ENCODE measurements at places on chromosomes 1 and 21.

- no peak for DNase-seq
Observed at GRCh38 chr1:220962031-220962751, 82.9 kb downstream of the HLX start.

DNA sequence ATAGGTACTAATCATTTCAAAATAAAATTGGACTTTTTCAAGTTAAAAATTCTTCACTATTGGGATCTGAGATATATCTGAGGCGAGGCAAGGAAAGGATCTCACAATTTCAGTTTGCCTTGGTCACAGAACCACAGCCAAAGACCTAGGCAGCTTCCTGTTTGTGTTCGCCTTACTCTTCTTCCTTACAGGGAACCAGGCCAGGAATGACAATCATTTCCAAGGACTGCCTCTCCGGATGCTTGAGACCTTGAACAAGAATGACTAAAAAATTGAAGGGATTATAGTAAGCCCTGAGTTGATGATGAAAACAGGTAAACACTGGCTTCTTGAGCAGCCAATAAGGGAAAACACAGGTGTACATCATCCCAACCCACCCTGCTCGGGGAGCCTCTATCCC is 35.2 kb upstream of the SERBP1 start:
- DNase-seq: no peak

- DNase-seq: no peak
Observed at GRCh38 chr1:161502641-161503393, 2.4 kb upstream of the FCGR2A start.

GRCh38 chr21:34913811-34914210 is 135.3 kb downstream of the RUNX1 start:
- peak; percentile 21 for DNase-seq

DNA sequence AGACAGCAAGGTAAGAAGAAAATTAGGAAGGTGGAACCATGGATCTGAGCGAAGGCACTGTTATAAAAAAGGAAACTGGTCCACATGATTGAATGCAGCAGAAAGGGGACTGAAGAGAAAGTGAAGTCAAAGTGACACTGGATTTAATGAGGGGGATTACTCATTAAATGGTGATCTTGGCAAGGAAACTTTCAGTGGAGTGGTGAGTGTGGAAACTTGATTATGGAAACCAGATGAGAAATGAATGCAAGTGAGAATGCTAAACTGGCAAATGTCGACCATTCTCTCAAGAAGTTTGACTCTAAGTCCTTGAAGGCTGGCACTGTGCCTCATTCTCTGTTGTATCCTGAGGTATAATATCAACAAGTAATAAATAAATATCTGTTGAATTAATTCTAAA is 23.3 kb downstream of the COLGALT2 start:
- no peak for DNase-seq

- DNase-seq: no peak
Observed at GRCh38 chr21:16205527-16205926, 475.7 kb downstream of the USP25 start.

DNA sequence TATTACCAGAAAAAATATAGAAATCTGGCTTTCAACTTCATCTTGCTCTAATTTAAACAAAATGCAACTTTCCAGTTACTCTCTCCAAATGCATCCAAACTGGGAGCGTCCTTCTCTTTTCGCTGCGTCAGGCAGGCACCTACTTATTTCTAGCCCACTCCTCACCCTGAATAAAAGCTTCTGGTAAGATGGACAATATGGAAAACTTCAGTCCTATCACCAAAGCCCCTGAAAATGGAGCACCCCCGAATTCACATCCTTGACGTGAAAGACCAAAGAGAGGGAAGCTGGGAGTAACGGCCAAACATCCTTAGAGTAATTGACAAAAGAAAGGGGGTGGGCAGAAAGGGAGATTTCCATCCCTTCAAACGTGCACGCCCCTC is 5.5 kb upstream of the PROX1 start:
- DNase-seq: no peak

GRCh38 chr21:26961698-26962097 is 5.2 kb downstream of the ADAMTS5 start:
- no peak for DNase-seq

GRCh38 chr1:43706598-43707189 is 642 bp upstream of the ST3GAL3 start:
- DNase-seq: no peak

GRCh38 chr1:169312084-169312954 is 55.3 kb downstream of the NME7 start:
- peak; percentile 56 for DNase-seq

GRCh38 chr1:211343607-211344006 is 17.0 kb downstream of the TRAF5 start:
- no peak for DNase-seq

DNA sequence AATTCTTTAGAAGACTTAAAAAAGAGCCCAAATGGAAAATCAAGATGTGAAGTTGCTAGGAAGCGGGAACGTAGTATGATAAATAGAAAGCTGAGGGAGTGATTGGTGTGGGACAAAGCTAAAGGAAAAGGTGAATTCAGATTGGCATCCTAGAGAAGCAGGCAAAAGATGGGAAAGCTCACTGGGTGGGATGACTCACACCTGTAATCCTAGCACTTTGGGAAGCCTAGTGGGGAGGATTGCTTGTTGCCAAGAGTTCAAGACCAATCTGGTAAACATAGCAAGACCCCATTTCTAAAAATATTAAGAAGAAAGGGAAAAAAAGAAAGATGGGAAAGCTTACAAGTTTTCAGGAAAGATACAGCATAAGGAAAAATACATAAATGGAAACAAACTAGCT is 1.8 kb downstream of the MRPS21 start:
- no peak for DNase-seq

GRCh38 chr1:203405703-203406438 is 54.9 kb upstream of the FMOD start:
- DNase-seq: no peak

- DNase-seq: no peak
Observed at GRCh38 chr1:155761736-155762405, 73.0 kb downstream of the DAP3 start.

DNA sequence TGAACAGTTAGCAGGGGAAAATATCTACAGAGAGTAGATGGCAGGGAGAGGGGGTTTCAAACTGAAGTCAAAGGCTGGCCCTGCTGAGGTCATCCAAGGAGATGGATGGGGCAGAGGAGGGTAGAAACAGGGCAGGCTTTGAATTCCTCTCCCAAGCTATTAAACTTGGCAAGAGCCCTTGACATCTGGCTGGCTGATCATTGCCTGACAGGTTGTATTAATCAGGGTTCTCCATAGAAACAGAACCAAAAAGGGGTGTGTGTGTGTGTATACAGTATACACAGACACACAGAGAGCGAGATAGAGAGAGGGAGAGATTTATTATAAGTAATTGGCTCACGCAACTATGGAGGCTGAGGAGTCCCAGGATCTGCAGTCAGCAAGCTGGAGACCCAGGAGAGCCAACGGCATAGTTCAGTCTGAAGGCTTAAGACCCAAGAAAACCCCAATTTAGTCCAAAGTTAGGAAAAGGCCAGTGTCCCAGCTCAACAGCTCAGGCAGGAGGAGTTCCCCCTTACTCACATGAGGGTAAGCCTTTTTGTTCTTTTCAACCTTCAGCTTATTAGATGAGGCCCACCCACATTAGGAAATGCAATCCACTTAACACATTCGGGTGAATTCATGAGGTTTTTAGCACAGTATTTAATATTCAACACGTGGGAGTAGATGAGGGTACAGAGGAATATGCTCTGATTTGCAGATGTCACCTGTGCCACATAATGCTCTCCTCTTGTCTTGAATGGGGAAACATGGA is 46.7 kb upstream of the HAO2 start:
- no peak for DNase-seq

- DNase-seq: no peak
Observed at GRCh38 chr1:100778748-100779147, 59.2 kb downstream of the VCAM1 start.

DNA sequence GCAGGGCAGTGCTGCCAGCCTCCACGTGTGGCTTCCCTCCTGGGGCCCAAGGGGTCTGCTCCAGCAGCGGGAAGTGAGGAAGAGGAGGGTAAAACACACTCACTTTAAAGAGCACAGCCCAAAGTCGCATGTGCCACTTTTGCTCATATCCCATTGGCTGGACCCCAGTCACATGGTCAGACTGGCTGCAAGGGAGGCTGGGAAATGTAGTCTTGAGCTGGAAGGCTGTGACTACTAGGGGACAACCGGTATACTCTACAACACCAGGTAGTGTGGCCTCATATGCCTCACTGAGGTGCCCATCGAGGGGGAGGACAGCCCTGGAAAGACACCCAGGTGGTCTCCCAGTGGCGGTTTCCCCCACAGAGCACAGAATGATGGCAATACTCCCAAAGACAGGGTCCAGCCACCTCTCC is 45.2 kb downstream of the CAMK2N1 start:
- peak; percentile 68 for DNase-seq

DNA sequence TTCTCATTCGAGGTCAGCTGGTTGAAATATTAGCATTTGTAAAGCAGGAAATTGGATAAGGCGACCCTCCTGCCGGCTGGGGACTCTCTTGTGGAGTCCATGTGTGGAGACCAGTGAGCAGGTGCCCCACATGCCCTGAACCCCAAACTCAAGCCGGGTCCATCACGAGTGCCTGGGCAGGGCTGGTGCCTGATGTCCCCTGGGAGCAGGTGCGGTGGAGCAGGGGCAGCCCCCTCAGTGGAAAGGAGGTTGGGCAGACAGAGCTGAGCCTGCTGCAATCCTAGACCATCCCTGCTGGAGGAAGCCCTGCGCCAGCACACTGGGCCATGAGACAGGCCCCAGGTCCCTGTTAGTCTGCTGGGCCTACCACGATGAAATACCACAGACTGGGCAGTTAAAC is 395.6 kb downstream of the NPHP4 start:
- no peak for DNase-seq

- no peak for DNase-seq
Observed at GRCh38 chr1:110612060-110612745, 6.0 kb upstream of the KCNA2 start.

- no peak for DNase-seq
Observed at GRCh38 chr1:147451628-147452027, 89.7 kb upstream of the BCL9 start.

GRCh38 chr1:20240012-20240411 is 50.7 kb upstream of the VWA5B1 start:
- no peak for DNase-seq

GRCh38 chr1:154527192-154527591 is 25.0 kb upstream of the SHE start:
- DNase-seq: no peak

DNA sequence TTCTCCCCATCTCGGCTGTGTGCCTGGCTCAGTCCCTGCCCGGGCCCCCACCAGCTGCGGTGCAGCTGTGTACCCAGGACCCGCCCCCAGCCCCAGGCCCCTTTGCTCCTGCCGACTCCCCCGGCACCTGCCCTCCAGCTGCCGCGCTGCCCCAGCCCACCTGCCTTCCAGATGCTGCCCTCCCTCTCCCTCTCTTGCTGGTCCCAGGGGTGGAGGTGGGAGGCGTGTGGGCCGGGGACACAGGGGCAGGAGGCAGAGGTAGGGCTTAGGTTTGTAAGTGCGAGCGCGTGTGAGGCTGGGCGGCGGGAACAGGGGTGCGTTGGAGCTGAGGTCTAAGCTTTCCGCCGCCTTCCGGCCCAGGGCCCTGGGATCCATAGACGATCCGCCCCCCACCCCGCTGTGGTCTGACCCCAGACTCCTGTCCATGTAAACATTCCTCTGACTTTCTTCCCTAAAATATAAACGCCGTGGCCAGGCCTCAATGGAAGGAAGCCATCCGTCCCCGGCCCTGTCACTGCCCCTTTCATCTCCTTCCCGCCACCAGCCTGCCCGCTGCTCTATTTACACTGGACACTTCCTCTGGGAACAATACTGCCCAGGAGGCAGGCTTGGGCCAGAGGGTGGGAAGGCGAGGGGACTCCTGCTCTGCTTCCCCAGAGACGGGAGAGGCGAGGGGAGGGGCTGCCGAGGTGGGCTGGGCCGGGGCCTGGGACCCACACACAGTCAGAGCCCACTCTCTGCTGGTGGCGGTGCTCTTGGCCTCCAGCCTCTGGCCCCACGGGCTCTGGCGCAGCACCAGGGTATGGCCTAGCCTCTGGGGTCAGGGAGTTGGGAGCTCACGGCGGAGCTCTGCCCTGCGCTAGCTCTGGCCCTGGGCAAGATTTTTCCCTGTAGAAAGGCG is 128.3 kb downstream of the CASZ1 start:
- DNase-seq: no peak

DNA sequence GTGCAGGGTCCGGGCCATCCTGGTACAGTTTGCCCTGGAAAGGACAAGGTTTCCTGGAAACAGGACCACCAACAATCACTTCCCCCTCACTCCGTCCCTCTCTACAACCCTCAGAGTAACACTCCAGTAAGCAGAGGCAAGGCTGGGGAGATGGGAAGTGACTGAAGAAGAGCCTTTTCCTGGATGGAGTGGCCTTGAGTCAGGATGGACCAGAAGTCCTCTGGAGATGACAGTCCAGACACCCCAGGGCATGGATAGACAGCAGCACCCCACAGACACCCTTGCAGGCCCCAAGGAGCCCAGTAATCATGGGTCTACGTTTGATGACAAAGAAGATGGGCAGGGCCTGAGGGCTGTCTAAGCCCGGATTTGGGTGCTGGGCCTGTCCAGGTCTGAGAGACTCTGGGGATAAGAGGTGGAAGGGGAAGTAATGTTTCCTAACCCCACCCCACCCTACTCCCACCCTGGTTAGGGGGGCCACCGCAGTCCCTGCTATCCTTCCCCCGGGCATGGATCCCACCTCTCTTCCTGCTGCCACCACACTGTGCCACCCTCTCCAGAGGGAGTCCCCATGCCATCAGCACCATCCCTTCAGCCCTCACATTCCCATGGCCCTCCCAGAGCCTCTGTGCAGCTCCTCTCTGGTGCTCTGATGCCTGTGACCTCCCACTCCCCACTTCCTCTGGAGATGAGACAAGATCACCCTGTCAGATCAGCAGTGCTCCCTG is 7.2 kb upstream of the S100A8 start:
- no peak for DNase-seq

- peak; percentile 73 for DNase-seq
Observed at GRCh38 chr1:225426395-225427234, 1.2 kb downstream of the LBR start.

DNA sequence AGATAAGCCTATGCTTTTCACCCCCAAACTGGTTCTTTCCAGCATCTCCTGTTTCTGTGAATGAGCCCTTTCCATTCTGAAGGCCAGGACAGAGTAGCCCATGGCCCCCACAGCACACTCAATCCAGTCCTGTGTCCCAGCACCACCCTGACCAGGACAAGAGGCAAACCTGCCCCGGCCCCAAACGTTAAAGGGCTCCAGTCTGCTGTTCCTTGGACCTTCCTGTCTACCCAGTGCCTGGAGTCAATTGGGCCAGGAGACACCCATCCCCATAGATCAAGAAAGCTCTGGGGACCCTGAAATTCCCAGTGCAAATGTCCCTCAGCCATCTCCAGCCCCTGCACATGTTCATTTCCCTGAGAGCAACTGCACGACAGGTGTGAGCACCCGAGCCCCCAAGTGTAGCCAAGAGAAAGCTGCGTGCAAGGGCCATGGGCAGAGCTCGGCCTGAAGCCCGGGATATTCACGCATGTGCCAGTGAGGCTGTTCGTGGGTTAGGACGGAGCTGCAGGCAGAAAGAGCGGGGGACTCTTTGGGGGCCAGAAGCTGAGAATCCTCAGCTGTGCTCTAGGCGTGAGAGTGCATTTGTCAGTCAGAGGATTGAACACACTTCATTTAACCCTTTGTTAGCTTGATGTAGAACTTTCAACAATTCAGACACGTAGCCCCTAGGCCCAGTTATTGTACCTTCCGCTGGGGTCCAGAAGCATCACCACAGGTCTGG is 4.2 kb upstream of the RIPK4 start:
- no peak for DNase-seq
